Activated naive CD8-positive, alpha-beta T cell treated with anti-CD3 and anti-CD28 coated beads, Interleukin-2, amount 10 ng/mL, durations not matched to agents 7 days and 5 days (primary cell): ENCODE measurements at places on chromosomes 3 and 15. TPM values are rescaled to one million over a fixed set of nuclear protein-coding genes. Genes with fewer than 3 reads are reported as not detected.

The MESP2 gene
- total RNA-seq: not detected

The GOLGA8O gene
- 16.6 TPM for total RNA-seq

The MST1R gene
- 2.9 TPM for total RNA-seq

GRCh38 chr3:99013777-99014315 is 112.4 kb upstream of the DCBLD2 start:
- DNase-seq: no peak

DNA sequence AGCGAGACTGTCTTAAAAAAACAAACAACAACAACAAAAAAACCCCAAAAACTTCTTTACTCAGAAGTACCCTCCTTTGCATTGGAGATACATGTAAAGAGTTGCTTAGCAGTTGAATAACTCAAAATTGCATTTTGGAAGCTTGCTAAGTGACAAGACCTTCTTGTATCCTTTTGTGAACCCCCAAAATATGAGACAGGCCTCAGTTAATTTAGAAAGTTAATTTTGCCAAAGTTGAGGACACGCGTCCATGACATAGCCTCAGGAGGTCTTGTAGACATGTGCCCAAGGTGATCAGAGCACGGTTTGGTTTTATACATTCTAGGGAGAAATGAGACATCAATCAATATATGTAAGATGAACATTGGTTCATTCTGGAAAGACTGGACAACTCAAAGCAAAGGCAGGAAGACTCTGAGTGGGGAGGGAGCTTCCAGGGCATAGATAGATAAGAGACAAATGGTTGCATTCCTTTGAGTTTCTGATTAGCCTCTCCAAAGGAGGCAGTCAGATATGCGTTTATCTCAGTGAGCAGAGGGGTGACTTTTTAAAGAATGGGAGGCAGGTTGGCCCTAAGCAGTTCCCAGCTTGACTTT is 1.7 kb upstream of the ARF4 start:
- no peak for DNase-seq

DNA sequence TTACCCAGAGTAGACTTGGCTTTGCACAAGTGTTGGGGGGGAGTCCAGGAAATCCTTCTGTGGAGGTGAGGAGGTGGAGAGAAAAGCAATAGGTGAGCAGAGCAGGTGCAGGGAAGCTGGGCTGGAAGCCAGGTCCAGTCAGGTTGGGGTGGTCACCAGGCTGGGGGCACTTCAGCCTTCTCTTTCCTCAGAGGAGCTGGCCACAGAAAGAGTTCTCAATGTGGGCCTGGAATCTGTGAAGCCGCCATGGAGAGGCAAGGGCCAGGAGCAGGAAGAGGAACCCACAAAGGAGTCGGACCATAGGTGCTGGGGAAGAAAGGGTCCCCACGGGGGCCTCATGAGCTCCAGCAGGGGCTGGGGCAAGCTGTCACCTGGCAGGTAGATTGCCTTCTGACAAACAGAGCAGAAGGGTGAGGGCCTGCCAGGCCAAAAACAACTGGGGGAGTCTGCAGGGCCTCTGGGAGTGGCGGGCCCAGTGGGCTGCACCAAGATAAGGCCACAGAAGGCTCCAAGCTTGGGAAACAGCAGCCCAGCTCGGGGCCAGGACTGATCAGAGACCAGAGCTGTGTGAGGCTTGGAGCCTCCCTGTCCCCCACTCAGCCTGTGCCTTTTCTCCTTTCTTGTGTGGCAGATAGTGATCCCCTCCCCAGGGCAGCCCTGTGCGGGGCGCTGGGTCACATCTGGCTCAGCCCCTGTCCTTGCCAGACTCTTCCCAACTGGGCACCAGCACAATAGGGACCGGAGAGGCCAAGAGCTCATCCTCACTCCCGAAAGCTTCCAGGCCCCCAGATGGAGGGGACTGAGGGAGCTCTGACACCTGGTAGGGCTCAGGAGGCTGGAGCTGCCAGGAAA is 53.0 kb upstream of the FGD5 start:
- DNase-seq: no peak
